ENCODE measurements at places on chromosomes 3 and 15.
A peak's percentile ranks its signal among the peaks of the same experiment; 100 is the strongest.

- DNase-seq = no peak
These were observed 24.5 kb upstream of the TM4SF1 start for GRCh38 chr3:149401926-149402310.

- DNase-seq = no peak
These were observed 63.9 kb upstream of the PTPRG start for GRCh38 chr3:61497463-61497862.

DNA sequence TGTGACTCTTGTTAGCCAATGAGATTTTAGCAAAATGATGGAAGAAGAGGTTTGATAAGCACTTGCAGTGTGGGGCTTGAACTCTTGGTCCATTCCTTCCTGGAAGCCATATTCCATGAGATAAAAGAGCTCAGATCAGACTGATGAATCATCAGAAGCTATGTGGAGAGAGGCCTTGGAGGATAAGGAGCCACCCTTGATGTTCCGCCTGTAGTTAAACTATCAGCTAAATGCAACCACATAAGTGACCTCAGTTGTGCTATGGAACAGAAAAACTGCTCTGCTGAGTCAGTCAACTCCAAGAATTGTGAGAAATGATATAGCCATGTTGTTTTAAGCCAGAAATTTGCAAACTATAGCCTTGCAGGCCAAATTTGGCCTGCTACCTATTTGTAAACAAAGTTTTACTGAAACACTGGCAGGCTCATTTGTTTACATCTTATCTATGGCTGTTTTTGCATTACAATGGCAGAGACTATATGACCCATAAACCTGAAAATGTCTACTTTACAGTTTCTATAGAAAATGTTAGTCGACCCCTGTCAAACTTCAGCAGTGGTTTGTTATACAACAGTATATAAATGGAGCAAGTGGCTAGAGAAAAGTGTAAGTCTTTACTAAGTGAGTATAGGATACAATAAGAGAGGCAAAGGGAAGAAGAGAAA, 27.6 kb upstream of the GAP43 start:
- no peak for DNase-seq

GRCh38 chr15:40302288-40302886, 5.3 kb downstream of the PLCB2 start:
- no peak for DNase-seq

DNA sequence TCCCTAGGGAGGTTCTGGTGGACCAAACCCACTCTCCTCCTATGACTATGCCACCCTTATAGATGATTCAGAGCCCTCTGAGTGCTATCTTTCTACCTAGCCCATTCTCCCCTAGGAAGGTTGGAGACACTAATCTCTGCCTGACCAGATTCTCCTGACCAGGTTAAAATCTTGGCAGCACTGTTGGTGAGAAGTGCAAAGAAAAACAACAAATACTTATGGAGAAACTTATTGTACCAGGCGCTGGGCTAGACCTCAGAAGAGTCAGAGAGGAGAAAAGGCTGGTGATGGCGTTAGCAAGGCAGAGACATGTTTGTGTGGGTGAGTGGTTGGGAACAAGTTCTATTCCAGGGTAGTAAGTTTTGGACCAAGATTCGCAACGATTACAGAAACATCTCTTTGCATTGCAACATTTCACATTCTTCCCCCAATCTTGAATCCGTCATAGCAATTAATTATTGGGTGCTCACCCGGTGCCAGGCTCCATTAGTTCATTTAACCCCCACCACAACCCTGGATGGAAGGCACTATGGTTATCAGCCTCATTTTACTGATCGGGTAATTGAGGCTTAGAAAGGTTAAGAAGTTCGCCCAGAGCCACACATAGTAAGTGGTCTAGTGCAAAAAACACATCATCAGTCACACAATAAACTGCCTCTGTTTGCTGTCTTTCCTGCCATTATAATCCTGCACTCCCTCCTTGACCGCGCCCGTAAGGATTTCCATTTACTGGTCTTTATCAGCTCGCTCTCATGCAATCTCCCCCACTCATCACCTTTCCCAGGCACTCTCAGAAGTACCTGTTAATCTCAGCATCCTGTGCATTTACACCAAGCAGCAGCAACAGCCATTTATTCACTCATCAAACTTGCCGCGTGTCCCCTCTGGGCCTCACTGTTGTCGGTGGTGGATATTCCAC, 655 bp upstream of the TSPAN3 start:
- DNase-seq = no peak

- no peak for DNase-seq
These were observed 88.9 kb downstream of the ADAMTS17 start for GRCh38 chr15:100252779-100253417.

GRCh38 chr3:30282154-30282696, 324.2 kb upstream of the TGFBR2 start:
- peak; percentile 95 for DNase-seq

- DNase-seq = no peak
These were observed 41.3 kb downstream of the FAM3D start for GRCh38 chr3:58625196-58625824.

DNA sequence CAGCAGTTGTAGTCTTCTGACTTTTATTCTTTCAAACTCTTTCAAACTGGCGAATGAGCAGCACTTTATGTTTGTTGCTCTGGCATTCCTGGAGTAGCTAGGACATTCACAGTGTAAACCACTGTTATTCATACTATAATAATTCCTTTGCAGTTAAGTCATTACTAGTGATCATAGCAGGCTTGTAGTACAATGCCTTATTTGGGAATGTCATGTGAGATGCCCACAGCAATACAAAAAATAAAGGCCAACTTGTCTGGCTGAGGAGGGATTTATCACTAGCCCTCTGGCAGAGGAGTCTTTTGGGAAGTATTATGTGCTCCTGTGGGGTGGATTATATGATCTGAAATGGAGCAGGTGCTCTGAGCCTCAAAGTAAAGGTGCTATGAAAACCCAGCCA, 197.2 kb downstream of the VGLL3 start:
- DNase-seq = peak; percentile 97

DNA sequence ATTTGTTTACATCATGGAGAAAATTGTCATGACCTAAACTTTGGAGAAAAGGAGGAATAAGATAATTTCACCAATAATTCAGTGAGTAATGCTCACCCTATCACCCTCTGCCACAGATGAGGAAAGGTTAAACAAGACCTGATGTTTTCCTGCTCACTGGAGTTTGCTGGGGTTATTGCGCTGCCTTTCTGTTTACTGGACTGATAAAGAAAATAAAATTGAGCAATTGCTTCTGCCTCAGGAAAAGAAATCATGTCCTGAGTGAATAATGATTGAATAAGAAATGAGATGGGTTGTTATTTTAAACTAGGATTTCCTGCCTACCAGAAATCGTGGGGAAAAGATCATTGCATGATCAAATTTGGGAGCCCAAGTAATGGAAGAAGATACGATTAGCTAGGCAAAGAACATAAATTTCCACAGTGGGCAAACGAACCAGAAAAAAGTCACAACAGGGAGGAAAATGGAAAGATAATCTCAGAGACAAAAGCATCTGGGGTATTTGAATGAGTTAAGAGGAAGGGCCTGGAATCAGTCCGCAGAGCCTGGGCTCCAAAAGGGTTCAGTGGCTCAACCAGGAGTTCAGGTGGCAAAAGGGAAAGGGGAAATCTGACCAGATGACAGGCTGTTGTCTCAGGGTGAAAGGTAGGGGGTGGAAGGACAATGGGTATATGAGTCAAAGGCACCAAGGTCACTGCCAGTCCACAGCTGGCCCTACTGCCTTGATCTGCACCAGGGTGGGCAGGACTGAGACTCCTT, 146.8 kb downstream of the FAM43A start:
- no peak for DNase-seq

GRCh38 chr15:94306700-94307650, 75.6 kb downstream of the MCTP2 start:
- no peak for DNase-seq

DNA sequence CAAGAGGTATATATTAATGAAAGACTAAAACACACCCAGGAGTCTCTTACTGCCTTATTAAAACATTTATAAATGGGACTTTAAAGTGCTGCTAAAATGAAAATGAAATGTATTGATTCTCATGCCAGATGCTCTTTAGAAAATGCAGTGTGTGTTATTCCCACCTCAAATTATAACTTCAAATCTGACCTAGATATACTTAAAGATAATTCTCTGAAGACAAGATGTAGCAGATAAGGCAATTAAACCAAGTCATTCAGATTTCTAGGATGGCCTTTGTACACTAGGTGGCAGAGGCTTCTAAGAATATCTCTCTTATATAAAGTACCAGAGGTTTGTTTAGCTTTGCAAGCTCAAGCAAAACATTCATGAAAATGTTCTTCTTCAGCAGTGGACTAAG, 26.9 kb upstream of the GOLGA8B start:
- peak; percentile 55 for DNase-seq

DNA sequence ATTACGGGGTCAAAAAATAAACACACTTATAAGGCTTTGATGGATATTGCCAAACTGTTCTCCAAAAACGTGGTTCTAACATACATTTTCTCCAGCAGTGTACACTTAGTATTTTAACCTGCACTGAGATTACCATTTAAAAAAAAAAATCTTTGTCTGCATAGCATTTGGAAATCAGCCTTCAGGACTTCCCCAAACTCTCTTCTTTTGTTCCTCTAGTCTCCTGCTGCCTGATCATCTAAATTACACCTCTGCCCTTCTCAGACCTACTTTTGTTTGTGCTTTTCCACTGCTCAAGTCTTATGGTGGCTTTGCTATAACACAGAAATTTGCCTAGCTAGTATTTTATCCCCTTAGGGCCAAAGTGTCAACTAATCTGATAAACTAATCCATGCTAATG, 3.8 kb downstream of the NCEH1 start:
- DNase-seq = no peak

DNA sequence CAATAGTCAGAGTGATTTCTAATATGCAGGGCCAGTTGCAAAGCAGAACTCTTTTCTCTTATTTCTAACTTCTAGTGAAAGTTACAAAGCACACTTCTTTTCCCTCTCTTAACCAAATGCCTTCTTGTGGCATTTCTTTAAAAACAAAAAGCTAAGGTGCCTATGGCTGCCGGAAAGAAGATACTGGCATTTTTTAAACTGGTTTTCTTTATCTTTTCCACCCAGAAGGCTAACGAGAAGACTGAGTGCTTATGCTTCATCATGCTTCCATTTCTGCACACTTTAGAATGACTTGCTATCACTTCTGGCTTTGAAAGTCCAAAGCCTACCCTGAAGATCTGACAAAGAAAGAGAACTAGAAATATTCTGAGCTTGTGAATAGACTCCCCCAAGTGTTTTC, 141.3 kb downstream of the P2RY1 start:
- no peak for DNase-seq

- DNase-seq = peak; percentile 1
These were observed 210.3 kb downstream of the ULK4 start for GRCh38 chr3:41751597-41751996.

- DNase-seq = no peak
These were observed 520.3 kb upstream of the EPHA6 start for GRCh38 chr3:96294143-96294542.

Data from ELR (cell line).